Epithelial cell of prostate (primary cell): ENCODE measurements at places on chromosomes 12 and 14.

GRCh38 chr14:104393199-104393897, 186.2 kb upstream of the C14orf180 start:
- no peak for DNase-seq

GRCh38 chr12:1933342-1934051, 15.0 kb upstream of the CACNA2D4 start:
- DNase-seq: no peak

- DNase-seq: no peak
Measured at GRCh38 chr14:57390806-57391516, 575 bp downstream of the NAA30 start.

GRCh38 chr14:20278414-20278813, 27.3 kb downstream of the TTC5 start:
- DNase-seq: no peak

GRCh38 chr12:70177631-70178030, 65.6 kb upstream of the CNOT2 start:
- no peak for DNase-seq

DNA sequence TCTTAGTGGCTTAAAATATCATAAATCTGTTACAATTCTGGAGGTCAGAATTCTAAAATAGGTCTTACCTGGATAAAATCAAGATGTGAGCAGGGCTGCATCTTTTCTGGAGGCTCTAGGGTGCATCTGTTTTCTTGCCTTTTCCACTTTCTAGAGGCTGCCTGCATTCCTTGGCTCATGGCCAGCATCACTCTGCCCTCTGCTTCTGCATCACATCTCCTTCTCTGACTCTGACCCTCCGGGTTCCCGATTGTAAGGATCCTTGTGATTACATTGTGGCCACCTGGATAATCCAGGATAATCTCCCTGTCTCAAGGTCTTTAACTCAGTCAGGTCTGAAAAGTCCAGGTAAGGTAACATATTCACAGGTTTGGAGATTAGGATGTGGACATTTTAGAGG, 11.0 kb upstream of the BMP4 start:
- no peak for DNase-seq

GRCh38 chr12:32305163-32305562, 94.2 kb upstream of the FGD4 start:
- DNase-seq: no peak

- DNase-seq: no peak
Measured at GRCh38 chr12:43255522-43256111, 296.4 kb downstream of the ADAMTS20 start.

- peak; percentile 33 for DNase-seq
Measured at GRCh38 chr12:8077207-8077606, 4.9 kb upstream of the NECAP1 start.

- DNase-seq: peak; percentile 84
Measured at GRCh38 chr12:6333566-6333965, 8.3 kb downstream of the TNFRSF1A start.

DNA sequence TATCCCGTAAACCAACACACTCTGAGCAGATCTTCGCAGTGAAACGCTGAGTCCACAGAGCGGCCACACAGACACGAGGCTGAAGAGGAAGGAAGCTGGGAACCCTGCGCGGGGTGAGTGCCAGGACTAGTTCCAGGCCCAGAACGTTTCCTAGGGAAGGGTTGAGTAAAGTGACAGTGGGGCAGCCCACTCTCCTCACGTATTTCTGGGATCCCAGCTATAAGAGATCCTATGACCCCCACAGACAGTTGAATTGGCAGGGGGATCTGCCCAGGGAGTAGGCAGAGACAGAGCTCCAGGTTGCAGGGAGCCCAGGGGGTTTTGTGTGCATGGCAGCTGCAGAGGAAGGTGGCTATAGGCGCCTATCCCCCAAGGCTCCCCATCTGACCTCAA, 51.1 kb downstream of the GTF2A1 start:
- no peak for DNase-seq

DNA sequence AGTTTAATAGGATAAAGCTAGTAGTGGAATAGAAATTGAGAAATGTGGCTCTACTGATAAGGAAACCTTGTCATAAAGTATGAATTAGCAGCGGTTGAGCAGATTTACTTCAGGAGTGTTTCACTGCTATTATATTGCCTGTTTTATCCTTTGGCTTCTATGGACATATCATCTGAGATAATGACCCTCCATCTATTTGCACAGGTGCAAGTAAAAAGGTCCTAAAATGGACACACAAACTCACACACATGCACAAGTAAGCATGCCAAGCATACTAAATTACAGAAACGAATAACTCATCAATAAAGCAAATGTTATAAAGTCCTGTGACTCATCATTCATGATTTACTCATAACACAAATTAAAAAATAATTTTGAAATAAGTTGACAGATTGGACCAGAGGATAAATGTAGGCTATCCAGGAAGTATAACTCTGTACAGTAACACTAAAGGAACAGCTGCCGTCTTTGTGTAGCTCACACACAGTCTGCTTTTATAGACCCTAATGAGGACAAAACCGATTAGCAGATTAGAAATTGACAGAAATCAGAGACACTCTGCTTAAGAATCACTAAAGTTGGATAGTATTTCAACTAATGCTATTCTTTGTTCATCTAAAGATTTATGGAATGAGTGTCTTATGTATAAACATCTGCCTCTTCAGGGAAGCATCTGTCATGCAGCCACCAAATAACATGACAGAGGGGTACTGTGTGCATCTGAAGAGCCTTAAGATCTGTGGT, 73.9 kb downstream of the SYT1 start:
- no peak for DNase-seq

DNA sequence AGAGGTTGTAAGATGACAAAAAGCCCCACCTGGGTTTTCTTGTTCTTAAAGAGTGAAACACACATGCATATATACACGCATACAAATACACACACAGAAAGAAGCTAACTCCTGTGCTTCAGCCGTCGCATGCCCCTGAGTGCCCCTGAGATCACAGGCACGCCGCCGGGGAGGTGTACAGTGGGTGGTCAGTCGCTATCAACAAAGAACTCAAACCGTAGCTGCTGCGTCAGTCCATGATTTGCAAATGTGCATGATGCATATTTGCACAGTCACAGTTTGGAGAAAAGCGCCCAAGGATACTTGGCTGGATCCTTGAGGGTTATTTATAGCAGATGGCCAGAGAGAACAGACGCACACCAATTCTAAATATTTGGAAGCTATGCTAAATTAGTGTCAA, 206.9 kb downstream of the TMEM132D start:
- no peak for DNase-seq

DNA sequence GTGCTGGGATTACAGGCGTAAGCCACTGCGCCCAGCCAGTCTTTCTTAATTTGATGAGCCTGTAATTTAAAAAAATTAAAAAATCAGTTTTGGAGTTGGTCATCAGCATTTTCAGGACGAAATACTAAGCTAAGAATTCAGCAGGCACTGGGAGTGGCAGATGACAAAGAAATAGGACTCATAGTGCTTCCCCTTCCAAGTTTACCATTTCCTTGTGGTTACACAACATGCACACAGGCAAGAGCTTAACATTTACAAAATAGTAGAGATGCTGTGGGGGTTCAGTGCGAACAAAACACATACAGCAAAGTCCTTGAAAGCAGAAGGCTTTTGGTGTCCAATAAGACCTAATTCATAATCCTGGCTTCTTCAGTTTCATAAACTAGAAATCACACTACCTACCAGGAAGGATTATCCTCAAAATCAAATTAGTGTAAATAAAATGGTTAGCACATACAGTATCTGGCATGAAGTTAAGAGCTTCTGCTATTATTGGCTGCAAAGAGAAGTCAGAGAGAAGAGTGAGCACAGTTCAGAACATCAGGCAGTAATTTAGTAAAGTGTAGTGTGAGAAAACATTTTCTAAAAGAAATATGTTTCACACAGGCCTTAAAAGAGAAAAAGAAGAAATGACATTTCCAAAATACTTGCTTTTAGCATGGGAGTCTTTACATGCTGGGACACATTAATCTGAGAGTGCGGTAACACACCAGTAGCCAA, 22.2 kb upstream of the KIF21A start:
- DNase-seq: peak; percentile 10

DNA sequence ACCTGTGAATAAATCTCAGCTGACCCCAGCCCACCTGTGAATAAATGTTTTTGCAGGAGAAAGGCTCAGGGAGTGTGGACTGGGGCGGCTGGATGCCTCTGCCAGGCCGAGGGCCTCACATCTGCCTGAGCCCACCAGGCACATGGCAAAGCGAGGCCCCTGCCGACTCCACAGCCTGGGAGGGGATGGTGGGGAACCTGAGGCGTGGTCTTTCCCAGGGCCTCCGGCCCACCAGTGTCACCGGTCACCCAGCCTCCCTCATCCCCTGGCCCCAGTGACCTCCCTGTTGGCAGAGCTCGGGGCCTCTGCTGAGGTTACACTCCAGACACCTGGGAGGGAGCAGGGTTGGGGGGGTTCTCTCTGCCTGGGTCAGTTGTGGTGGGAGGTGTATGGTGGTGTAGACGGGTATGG, 8.2 kb downstream of the NOC4L start:
- DNase-seq: no peak

- DNase-seq: no peak
Measured at GRCh38 chr12:115790526-115790925, 487.0 kb downstream of the MED13L start.

GRCh38 chr14:91464615-91465205, 45.4 kb downstream of the PPP4R3A start:
- DNase-seq: no peak

- DNase-seq: peak; percentile 31
Measured at GRCh38 chr12:88693837-88694445, 113.7 kb upstream of the KITLG start.

GRCh38 chr12:118330421-118331018, 42.2 kb downstream of the TAOK3 start:
- DNase-seq: no peak

- DNase-seq: no peak
Measured at GRCh38 chr12:5390174-5390799, 41.6 kb upstream of the NTF3 start.

DNA sequence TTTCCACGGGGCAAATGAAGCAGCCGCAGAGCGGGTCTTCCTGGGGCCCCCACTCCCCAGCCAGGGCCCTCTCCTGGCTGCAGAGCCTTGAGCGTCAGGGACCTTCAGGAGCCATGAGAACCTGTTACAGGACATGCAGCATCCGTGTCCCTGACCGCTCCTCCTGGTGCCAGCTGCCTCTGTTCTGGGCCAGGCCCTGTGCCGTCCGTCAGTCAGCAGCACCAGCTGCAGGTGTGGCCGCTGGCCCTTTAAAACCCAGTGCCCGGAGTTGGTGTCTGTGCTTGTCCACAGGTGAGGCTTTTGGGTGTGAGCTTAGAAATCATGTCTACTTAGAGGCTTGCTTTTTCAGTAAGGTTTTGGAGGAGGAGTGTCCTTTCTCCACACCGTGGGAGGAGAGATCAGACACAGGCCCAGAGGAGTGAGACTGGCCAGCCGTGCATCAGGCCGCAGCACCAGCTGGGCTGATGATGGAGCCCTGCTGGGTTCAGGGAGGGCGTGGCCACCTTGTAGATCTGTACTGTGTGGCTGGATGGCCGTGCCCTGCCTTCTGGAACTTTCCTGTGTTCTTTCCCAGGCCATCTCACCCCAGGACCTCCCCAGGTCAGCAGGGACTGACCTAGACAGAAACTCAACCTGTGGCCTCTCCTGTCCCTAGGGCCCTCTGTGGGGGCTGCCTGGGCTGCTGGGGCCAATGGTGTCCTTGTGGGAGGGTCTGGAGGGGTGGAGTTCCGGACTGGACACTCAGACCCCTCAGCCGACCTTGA, 27.1 kb downstream of the AACS start:
- no peak for DNase-seq

DNA sequence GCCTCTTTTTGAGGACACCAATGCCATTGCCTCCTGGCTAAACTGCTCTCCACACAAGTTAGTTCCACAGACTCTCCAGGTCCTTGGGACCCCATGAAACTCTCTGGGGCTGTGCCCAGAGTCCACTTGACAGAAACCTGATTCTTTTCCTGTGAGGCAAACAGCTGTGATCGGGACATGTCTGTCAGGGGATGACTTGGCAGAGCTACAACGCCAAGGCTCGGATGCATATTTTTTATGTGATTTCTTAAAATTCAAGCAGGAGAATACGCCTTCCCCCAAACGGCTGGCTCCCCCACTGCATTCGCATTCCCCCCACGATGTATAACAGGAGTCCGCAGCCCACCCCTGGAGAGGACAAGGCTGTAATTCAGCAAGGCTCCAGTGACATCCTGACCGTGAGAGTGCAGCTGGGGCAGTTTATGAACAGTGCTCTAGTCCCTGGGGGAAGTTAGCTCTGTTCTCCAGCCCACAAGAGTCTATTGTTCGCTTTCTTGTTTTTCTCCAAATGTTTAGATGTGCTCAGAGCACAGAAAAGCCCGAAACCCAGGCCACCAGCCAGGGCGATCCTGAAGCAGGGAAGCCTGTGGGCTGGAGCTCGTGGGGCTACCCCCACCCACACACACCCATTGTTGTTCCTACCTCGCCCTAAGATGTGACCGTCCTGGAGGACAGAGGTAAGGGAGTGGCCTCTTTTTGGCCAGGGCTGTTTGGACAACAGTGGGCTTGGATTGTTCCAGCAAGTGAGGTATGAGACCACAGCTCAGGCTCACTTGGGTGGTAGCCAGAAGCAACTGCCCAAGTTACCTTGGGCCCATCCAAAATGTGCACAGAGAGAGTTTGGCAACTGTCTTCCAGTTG, 159.5 kb downstream of the ZFP36L1 start:
- DNase-seq: no peak

GRCh38 chr12:129704232-129704830, 199.5 kb downstream of the TMEM132D start:
- DNase-seq: no peak

DNA sequence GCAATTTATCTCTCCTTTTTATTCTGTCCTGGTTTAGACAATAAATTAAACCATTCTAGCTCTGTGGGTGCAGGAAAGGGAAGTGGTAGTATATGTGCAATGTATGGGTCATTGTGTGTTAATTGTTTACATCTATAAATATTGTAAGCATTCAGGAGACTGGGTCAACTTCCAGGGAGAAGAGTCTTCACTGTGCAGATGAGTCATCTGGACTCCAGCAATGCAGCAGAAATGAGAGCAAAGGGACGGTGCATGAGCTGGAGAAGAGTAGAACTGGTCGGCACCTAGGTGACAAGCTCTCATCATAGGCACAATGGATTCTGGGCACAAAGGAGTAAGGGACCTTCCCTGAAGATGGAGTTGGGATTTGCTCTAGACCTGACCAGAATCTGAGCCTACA, 211.1 kb upstream of the DAAM1 start:
- no peak for DNase-seq

- peak; percentile 89 for DNase-seq
Measured at GRCh38 chr12:96416033-96416799, 16.0 kb upstream of the CDK17 start.

DNA sequence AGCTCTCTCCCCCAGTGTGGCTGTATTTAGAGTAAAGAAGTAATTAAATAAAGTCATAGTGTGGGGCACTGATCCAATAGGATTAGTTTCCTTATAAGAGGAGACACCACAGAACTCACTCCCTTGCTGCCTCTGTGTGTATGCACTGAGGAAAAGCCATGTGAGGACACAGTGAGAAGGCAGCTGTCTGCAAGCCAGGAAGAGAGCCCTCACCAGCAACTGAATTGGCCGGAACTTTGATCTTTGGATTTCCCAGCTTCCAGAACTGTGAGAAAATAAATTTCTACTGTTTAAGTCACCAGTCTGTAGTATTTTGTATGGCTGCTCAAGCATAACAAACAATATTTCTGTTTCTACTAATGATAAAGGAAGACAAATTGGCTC, 368.7 kb upstream of the PRICKLE1 start:
- DNase-seq: no peak

GRCh38 chr12:43233861-43234260, 318.1 kb downstream of the ADAMTS20 start:
- no peak for DNase-seq

- DNase-seq: no peak
Measured at GRCh38 chr12:19915392-19916195, 452.7 kb upstream of the PDE3A start.
